SHP77 (cell line): ENCODE measurements at places on chromosomes 1 and 21.

DNA sequence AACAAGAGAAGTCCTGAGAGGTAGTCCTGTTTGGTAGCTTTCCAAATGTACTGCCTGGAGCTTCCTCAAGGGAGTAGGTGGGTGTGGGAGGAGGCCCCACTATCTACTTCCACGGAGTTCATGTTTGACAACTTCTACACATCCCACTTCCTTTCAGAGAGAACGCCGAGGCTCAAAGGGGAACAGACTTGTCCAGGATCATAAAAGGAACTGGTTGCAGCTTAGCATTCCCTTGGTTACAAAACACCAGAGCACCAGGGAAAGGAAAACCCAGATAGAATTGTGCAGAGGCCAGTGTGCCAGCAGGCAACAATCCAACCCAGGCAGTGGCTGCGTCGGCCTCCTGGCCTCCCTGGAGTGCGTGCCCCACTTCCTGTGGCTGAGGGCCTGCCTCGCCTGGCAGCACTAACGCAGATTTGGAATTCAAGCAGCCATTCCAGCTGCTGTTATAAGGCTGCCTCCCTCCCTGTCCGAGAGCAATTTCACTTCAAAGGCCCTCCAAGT, 4.2 kb upstream of the RAP1GAP start:
- no peak for DNase-seq

- DNase-seq = peak; percentile 24
Observed at GRCh38 chr1:234977875-234978396, 150.7 kb downstream of the TOMM20 start.

GRCh38 chr1:47280142-47280541, 33.8 kb downstream of the STIL start:
- DNase-seq = no peak

DNA sequence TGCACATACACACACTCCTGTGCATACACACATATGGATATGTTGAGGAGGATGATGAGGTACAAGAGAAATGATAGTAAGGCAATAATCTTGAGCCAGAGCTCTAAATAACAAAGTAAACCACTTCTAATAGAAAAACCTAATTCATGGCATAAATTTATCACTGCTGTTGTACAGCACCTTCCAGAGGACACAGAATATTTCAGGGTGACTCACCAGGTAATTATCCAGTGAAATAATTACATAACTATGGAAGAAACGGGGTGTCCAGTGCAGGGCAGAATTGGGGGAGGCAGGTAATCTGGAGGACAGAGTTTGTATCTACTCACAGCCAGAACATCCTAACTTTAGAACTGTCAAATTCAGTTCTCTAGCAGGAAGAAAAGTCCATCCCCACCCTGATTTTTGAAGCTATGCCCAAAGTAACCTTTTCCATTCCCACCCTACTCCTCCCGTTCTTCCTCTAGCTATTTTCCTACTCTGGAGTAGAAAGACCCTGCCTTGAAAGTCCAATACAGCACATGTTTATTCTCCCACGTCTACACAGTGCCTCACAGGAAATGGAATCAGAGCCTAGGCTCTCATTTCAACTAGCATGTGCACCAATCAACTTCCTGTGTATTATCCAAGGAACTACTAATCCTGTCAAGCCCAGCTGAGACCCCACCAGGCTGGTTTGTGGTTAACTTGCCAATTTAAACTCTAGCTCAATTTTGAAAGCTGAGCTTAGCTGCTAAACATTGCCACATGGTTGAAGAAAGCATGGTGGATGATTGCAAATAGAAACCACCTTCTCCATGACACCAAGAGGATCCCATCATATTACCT, 96.6 kb downstream of the PTPN14 start:
- DNase-seq = no peak

- DNase-seq = no peak
Observed at GRCh38 chr21:35189077-35189863, 140.2 kb upstream of the RUNX1 start.

- DNase-seq = no peak
Observed at GRCh38 chr1:225626698-225627097, 26.2 kb downstream of the ENAH start.

DNA sequence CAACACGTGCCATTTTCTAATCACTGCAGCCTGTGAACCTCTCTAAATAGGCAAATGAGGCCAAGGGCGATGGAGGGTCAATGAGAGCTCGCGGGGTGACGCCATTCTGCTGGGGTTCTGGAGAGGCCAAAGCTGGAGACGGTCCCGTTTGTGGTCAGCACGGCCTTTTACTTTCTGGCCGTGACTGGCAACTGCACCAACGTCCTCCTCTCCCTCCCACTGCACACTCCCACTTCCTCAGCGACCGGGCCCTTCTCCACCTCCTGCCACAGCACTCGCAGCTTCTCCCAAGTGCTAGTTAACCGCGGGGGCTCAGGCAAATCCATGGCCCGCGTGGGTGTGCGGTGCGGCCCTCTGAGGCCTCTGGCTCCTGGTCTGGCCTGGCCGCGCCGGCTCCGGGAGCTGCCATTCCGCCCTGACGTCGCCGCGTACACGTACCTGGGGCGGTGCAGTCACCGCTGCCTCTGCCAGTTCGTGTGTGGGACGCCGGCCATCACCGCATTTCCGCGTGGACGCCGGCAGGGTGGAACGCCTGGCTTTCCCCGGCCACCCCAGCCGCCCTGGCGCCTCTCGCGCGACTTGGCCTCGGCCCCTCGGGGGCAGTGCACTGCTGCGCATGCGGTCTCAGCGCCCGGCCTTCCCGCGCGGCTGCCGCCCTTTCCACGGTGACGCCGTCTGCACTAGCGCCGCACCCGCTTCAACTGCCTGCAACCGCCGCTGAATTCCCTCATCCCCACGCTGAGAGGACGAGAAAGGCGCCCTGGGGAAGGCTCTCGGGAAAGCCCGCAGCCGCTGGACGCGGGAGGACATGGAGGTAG, 18.2 kb downstream of the OR2C3 start:
- no peak for DNase-seq

DNA sequence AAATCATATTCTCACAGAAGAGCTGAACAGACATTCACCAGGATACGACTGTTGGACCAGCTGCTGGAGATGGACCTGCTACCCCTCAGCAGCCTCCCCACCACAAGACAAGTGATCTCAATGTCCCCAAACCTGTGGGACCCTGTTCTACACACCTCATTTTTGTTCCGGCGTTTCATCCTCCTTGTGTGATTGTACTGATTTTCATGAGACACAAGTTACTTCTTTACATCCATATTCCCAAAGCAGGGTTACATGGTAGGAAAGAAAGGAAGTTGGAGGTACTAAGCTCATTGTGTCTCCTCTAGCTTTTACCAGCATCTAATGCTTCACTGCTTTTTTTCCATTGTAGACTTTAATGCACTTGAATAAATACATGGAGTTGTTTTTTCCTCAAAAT, 8.7 kb downstream of the ADAMTS1 start:
- DNase-seq = no peak

DNA sequence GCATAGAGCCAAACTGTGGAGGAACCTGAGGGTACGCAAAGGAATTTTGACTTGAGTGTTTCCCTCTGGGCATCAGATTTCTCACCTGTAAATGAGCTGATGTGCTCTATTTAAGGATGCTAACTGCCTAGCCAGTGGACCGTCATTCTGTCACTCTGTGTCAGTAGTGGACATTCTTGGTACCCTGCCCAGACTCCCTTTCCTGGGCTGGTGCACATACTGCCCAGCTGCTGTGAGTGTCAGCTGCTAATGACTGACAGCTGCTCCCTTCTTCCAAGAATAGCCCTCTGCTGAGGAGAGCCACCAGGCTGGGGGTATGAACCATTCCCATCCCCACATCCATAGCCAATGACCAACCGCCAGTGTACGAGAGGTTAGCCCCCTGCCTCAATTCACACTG, 193.1 kb upstream of the DAB1 start:
- DNase-seq = no peak

GRCh38 chr1:174872615-174873058, 127.1 kb upstream of the CACYBP start:
- no peak for DNase-seq

DNA sequence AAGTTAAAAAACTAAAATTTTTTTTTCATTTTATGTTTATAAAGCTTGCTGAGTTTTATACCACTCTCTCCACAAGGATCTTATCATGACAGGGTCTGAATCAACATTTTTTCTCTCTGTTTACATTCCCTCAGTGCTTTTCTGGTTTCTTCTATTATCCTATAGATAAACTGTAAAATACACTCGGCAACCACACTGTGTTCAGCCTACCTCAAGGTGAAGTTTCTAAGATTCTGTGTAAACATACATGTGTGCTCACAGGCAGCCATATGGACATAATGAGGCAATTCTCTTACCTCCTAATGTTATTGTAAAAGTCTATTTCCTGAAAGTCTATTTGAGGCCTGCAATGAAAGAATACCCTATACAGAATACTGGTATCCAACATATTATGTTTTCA, 114.6 kb downstream of the NTPCR start:
- DNase-seq = no peak

GRCh38 chr1:35980090-35980489, 49.2 kb downstream of the AGO3 start:
- no peak for DNase-seq

GRCh38 chr1:201371792-201372191, 5.7 kb downstream of the TNNT2 start:
- DNase-seq = no peak

GRCh38 chr1:17102232-17102631, 17.0 kb downstream of the PADI2 start:
- no peak for DNase-seq

GRCh38 chr1:48726557-48727215, 50.0 kb downstream of the BEND5 start:
- DNase-seq = no peak

DNA sequence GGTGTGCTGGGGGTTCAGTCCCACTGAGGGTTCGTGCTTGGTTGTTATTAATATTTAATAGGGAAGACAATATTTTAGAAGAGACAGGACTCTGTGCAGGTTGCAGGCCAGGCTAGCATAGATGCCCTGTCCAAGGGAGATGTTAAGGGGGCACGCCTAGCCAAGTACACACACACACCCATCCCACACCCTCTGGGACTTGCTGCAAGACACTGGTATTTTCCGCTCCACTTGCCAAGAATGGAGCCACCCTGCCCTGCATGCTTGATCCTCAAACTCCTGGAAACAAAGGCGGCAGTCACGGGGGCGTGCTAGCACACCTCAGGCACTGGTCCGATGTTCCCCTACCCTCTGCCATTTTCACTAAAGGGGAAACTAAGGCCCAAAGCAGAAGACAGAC, 99.1 kb downstream of the MRPL37 start:
- no peak for DNase-seq

DNA sequence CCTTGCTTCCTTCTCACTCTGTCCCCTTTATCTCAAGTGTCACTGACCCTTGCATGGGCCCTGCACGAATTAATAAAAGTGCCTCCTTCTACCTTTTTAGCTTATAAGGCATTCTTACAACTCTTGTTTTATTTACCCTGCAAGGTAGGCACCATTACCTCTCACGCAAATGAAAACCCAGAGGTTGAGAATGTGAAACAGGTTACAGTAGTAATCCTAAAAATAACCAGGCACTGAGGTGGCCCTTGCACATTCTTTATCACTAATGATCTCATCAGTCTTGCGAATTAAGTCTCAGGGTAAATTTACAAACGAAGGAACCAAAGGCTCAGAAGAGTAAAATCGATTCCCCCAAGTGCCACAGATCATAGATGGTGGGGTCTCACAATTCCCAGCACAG, 3.7 kb downstream of the GLIS1 start:
- DNase-seq = no peak

DNA sequence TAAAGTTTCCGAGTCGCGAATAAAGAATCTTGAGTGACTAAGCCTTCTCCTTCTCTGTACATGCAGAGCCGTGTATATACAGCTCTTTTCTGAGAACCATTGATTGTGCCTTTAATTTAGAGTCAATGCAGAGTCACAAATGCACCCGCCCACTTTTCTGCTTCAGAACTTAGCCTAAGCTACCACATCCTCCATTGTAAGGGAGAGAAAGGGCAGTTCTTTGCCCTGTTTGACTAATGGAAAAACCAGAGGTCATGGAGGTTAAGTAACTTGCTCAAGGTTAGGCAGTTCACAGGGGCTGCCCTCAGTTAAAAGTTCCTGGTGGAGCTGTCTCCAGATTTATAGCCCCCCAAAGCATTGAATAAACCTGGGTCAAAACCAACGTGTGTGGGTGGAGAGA, 139.6 kb downstream of the TOMM20 start:
- DNase-seq = no peak

GRCh38 chr1:201015551-201016091, 7.9 kb downstream of the KIF21B start:
- no peak for DNase-seq

DNA sequence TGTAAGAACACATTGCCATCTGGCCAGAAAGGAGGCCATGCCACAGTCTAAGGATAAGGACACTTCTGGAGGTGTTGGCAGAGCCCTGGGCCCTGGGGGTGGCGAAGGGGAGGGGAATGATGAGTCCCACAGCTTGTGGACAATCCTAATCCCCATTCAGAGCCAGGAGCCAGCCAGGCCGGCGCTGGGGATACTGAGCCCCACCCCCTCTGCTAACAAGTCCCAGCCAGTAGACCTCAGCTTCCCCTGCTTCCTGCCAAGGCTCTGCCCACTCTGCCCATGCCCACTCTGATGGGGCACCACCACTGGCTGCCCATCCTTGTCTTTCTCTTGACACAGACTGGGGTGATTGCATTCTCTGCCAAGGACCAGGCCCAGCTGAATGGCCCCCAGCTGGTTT, 71.9 kb downstream of the NAV1 start:
- DNase-seq = peak; percentile 7

- peak; percentile 74 for DNase-seq
Observed at GRCh38 chr1:1144122-1144842, 28.4 kb upstream of the C1orf159 start.

DNA sequence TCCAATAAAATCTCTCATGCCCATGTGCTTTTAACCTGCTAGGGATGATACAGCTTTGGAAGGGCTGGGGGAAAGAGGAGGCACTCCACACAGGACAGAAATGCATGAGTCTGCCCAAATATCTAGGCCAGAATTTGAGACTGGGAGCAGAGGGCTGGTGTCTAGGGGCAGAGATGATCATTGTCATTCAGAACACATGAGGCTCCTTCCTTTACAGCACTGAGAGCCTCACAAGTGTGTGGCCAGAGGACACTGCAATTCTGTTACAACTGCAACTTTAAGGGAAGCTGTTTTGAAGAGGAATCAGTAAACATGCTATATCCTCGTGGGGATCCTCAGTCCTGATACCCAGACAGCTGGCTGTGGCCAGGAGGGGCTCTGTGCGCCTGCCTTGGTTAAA, 541.3 kb downstream of the OMA1 start:
- DNase-seq = no peak

DNA sequence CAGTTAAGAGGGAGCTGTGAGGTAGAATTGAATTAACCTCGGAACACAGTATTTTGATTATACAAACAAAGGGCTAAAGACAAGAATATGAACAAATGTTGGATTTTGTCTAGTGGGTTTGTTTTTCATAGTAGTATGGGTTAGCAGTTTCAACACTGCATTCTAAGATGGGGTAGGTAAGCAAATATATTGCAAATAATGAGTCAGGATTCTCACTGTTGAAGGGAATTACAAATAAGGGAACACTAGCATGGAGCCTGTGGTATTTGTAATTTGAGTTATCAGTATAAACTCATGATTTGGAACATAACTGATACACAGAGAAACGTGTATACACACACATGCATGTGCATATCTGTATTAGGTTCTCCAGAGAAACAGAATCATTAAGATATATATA, 44.5 kb downstream of the CD55 start:
- DNase-seq = no peak
